ENCODE measurements at places on chromosomes 5 and 9.

- peak; percentile 80 for DNase-seq
These were observed 226.6 kb downstream of the SNX18 start for GRCh38 chr5:54743997-54744788.

DNA sequence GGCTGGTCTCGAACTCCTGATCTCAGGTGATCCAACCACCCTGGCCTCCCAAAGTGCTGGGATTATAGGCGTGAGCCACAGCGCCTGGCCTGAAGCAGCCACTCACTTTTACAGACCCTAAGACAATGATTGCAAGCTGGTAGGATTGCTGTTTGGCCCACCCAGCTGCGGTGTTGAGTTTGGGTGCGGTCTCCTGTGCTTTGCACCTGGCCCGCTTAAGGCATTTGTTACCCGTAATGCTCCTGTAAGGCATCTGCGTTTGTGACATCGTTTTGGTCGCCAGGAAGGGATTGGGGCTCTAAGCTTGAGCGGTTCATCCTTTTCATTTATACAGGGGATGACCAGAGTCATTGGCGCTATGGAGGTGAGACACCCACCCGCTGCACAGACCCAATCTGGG, 1.5 kb downstream of the CA9 start:
- DNase-seq = no peak

GRCh38 chr9:133584167-133584558, 25.0 kb downstream of the FAM163B start:
- no peak for DNase-seq

DNA sequence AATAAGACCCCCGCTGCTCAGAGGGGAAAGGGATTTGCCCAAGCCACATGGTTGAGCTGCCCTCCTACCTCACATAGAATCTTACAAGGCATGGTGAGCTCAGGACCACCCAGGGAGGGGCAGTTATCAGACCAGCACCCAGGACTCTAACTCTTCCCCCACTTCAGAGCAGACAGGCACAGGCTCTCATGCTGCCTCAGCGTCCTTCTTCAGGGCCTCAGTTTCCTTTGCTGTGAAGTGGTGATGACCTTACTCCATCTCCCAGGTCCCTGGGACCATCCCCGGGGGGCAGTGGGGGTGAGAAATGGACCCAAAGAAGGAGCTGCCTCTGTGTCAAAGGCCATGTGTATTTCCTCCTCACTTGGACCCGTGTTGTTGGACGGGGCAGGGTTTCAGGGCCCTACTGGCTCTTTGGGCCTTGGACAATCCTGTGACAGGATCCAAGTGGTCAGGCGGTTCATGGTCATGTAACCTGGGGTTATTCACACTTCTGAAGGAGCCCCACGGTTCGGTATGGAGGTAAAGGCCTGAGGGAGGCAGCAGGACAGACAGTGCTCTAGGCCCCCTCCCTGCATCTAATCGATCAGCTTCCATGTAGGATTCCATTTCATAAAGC, 31.7 kb upstream of the CSF1R start:
- DNase-seq = no peak

DNA sequence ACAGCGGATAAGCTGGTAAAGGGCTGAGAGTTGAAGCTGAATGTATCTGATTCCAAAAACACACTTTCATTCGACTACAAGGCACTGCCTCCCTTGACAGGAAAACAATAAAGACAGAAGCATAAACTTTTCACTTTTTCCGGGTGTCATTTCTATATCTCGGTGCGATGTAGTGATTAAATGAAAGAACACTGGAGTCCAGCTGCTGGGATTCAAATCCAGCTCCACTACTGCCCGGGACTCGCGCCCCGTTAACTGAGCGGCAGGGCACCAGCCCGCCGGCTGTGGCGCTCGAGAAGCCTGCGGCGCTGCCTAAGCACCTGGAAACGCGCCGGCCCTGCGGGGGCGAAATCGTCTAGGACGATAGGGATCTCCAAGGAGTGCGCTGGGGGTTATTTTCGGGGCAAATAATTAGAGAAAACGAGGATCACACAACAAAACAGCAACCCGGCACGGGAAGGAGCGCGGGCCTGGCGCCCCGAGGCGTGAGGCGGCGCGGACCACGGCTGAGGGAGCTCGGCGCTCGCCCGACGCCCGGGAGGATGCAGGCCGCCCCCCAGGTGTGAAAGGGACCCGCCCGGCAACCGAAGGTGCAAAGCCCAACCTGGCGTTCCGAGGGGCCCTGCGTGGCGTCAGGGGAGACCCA, 837 bp downstream of the UIMC1 start:
- DNase-seq = peak; percentile 61

GRCh38 chr5:439181-439580, 3.8 kb upstream of the EXOC3 start:
- DNase-seq = no peak

- DNase-seq = no peak
These were observed 135.2 kb upstream of the TARS1 start for GRCh38 chr5:33305572-33305971.

DNA sequence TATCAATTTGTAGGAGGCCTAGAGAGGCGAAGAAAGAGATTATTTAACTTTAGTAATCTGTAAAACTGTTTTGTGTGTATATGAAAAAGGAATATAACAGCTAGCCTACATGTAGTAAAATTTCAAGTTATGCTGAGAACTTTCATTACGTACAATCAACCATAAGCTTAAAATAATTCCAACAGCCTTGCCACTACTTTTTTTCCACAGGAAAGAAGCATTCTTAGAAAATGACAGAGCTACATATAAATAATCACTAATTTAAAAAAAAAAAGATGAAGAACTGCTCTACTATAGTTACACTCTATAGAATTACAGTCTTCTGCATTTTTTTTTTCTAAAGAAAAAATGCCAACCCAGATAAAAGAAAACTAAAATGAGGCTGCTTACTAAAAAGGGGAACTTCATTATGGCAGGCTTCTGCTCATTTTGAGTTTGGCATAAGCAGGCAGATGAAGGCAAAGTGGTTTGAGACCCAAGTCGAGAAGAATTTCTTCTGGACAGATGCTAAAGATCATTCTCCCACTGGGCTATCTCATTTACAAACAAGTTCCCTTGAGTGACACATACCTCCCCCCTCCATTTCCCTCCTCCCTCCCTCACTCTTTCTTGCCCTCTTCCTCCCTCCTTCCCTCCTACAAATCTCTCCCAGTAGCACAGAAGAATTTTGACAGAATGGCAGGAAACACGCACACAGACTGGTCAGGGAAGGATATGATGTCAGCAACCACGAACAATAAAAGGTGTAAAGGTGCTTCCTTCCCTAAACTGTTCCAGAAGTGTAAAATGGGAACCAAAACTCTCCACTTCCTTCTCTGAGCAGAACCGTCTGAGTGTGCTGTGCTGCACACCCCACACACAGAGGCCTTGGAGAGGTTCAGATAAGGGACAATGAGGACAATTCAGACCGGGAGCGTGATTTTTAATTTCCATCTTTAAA, 56.1 kb downstream of the MEF2C start:
- DNase-seq = peak; percentile 77

DNA sequence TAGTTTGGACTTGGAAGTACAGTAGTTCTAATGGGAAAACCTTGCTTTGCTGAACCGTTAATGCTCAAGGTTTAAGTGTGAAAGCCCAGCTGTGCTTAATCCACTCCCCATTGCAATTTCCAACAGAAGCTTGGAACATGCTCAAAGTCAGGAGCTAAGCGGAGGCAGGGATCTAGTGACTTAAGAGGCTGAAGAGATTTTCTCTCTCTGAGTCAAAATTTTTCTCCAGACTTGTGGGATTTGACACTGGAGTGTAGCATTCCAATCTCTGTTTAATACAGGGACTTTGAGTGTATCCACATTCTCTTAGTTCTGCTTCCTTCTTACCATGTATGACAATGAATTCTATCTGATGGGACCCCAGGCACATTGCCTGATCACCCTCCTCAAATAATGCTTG, 471.8 kb downstream of the KIF4B start:
- no peak for DNase-seq

DNA sequence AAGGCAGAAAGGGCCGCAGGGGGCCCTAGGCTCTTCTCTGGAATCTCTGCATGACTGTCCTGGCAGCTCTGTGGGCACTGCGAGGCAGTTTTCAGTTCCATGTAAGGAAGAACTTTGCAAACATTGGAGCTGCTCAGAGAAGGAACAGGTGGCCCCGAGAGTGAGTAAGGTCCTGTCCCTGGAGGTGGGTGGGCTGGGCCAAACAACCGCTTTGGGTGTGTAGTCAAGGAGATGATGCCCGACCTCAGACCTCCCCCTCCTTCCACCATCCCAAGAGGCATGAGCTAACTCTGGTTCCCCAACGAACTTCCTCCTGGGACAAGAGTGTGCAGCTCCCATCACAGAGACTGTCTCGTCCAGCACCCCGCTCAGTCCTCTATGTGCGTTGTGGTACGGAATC, 20.5 kb downstream of the CSF1R start:
- peak; percentile 97 for DNase-seq

GRCh38 chr5:167565189-167565954, 726.1 kb upstream of the WWC1 start:
- no peak for DNase-seq

- no peak for DNase-seq
These were observed 81.8 kb downstream of the GDNF start for GRCh38 chr5:37757980-37758582.

GRCh38 chr9:94042516-94043360, 41.5 kb upstream of the PTPDC1 start:
- DNase-seq = no peak

- no peak for DNase-seq
These were observed 3.7 kb downstream of the CDH6 start for GRCh38 chr5:31197183-31197582.

DNA sequence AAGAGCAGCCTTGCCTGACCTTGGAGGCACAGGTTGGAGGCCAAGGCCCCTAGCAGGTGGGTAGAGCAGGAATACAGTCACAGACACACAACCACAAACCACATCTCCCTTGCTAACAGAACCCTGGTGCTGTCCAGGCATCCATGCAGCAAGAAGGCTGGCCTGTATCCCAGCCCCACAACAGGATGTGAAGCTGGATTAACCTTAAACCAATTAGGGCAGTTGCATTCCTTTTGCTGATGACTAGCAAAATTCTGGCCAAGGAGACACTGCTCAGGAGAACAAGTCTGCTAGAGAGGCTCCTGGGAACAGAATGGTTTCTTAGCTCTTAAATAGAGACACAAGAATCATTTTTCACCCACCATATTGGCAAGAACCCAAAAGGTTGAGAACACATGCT, 97.8 kb downstream of the C5orf15 start:
- DNase-seq = no peak

GRCh38 chr5:122076669-122077365, 1.2 kb downstream of the LOX start:
- no peak for DNase-seq

DNA sequence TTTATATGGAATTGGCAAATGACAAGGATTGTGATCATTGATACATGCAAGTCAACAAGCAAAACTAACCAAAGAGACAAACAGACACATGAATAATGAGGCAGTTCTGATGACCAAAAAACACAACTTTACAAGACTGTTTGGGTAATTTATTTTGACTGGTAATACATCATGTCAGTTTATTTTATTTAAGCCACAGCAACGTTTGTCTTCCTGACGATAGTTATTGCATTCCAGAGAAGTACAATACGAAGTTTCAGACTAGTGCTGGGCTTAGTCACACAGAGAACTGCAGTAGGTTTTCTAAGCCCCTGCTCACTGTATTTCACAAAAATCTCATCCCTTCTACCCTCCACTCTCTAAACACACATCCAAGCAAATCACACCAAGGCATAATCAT, 514.2 kb downstream of the RAB3C start:
- no peak for DNase-seq

DNA sequence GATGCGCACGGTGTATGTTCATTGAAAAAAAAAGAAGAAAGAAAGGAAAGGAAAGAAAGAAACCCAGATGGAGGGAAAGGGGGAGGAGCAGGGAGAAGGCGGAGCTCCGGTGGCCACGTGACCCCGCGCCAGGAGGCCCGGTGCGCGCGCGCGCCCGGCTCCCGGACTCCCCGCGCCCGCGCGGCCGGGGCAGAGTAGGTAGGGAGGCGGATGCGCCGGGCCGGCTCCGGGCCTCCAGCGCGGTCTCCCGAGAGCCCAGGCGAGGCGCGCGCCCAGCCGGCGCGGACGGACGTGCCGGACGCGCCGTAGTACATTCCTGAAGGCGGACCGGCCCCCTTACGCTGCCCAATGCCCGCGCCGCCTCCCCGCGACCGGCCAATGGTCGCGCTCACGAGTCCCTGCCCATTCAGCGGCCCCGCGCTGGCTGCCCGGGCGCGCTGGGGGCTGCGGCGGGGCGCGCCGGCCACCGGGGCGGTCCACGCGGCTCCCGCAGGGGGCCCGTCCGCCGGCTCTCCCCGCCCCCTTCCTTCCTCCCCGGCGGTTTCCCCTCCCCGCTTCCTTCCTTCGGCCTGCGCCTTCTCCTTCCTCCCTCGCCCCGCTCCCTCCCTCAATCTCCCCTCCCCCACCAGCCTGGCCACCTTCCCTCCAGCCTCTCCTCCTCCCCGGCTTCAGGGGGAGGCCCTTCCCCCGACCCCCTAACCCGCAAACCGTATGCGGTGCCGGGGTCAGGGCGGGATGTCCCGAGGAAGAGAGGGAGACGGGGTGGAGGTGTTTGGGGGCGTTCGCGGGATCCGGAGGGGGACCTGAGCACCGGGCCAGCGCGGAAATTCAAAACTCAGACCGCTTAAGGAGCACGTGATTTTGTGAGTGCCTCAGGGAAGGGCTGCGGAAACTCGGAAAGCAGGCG, 5.8 kb downstream of the PTCH1 start:
- peak; percentile 62 for DNase-seq

- DNase-seq = no peak
These were observed 2.2 kb downstream of the NPR3 start for GRCh38 chr5:32713361-32713769.

- DNase-seq = no peak
These were observed 4.8 kb downstream of the C5orf22 start for GRCh38 chr5:31536873-31537272.

DNA sequence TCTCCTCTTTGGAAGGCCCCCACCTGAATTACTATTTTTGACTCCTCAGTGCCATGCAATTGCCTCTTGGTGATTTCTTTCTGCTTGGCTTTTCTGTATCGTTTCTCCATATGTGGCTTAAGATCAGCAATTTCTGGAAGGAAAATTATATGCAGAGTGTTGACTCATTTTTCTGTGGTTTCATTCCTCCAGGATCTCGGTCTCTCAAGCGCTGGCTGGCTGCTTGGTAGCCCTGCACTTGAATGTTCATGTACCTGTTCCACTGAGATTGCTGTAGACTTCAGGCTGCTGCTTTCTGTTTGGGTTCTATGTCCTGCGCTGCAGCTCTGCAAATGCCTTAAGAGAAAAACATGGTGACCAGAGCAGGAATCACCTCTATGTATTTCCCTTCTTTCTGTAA, 77.6 kb downstream of the INIP start:
- DNase-seq = no peak

DNA sequence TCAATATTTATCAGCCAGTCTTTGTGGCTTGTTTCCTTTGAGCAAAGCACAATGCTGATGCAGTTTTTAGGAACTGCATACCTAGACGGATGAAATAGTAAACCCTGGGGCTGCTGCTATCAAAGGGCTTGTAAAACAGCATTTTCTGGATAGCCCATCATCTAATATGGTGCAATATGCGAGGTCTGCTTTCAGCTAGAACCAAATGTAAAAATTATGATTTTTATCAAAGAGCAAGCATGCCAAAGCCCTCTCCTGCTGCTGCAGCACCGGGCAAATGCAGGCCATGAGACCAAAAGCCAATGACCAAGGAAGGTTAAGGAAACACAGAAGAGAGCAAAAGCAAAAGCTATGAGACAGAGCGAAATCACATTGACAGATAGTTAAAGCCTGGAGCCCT, 1000.4 kb downstream of the MAT2B start:
- no peak for DNase-seq

GRCh38 chr5:167658889-167659288, 632.6 kb upstream of the WWC1 start:
- no peak for DNase-seq

GRCh38 chr9:21443849-21444625, 3.8 kb downstream of the IFNA1 start:
- DNase-seq = peak; percentile 59

All from inflammatory macrophage (primary cell).